ENCODE measurements at places on chromosomes 5 and 9.

GRCh38 chr5:172731680-172732074 is 39.3 kb downstream of the DUSP1 start:
- H3K4me3 ChIP-seq, result no peak overlapping the region
- no peak for DNase-seq
- peaks cover 28% of the 10 kb centered on the region for H3K27me3 ChIP-seq

GRCh38 chr5:42572313-42572712 is 149.1 kb downstream of the GHR start:
- H3K27me3 ChIP-seq, result no peaks in the 10 kb centered on the region
- no peak overlapping the region for H3K27ac ChIP-seq
- no peak for DNase-seq
- H3K4me3 ChIP-seq, result no peak overlapping the region
- H3K36me3 ChIP-seq, result no peaks in the 10 kb centered on the region

GRCh38 chr9:94079236-94079635 is 5.0 kb upstream of the PTPDC1 start:
- H3K36me3 ChIP-seq, result peaks cover 19% of the 10 kb centered on the region
- H3K27me3 ChIP-seq, result peaks cover 4% of the 10 kb centered on the region
- DNase-seq, result no peak
- peaks cover 21% of the 10 kb centered on the region for H3K4me1 ChIP-seq
- no peak overlapping the region for H3K27ac ChIP-seq

DNA sequence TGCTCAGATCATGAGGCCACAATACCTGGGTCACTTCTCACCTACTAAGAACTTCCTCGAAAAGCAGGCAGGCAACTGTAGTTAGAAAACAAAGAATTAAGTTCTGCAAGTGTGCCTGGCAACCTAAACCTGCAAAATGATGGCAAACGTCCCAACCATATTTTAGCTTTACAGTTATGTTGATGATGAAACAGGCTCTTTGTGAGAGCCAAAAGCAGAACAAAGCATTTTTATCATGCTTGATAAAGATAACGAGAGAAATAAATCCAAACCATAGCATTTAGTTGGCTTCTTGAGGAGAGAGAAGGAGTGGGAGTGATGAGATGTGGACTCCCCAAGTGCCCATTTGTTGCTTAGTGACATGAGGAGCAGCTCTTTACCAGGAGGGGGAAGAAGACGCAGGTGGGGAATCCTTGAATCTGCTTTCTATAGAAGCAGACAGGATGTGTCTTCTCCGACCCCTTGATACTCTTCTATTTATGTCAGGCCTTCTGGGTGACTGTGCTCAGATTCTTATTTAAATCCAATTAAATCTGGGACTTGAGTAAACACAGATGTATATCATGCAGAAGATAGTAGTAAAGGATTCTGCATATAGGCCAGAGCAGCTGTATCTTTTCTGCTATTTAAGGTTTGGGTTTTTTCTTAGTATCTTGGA is 221.2 kb downstream of the TMEM167A start:
- peaks cover 3% of the 10 kb centered on the region for H3K27me3 ChIP-seq
- H3K36me3 ChIP-seq, result no peaks in the 10 kb centered on the region
- no peak overlapping the region for H3K4me3 ChIP-seq

DNA sequence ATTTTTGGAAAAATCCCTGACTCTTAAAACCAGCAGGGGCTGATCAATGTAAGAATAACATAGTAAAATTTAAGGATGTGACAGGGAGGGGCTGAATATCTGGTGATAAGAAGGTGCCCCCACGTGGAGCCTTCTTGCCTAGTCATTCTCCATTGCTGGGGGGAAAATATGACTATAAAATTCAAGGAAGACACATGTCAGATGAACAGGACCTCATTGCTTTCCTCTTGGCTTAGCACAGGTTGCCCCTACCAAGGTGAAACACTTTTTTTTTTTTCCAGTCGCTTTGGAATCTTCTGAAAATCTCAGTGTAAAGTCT is 310.9 kb downstream of the EFNA5 start:
- H3K4me1 ChIP-seq, result peaks cover 17% of the 10 kb centered on the region
- H3K27me3 ChIP-seq, result no peaks in the 10 kb centered on the region
- no peak overlapping the region for H3K4me3 ChIP-seq
- H3K36me3 ChIP-seq, result no peaks in the 10 kb centered on the region
- no peak overlapping the region for H3K27ac ChIP-seq

GRCh38 chr5:150263801-150264621 is 25.6 kb downstream of the CAMK2A start:
- H3K36me3 ChIP-seq, result no peaks in the 10 kb centered on the region
- no peak for DNase-seq
- H3K27me3 ChIP-seq, result no peaks in the 10 kb centered on the region
- H3K4me3 ChIP-seq, result peak overlapping the region; percentile 0
- H3K27ac ChIP-seq, result peak overlapping the region; percentile 0
- peaks cover 44% of the 10 kb centered on the region for H3K4me1 ChIP-seq

DNA sequence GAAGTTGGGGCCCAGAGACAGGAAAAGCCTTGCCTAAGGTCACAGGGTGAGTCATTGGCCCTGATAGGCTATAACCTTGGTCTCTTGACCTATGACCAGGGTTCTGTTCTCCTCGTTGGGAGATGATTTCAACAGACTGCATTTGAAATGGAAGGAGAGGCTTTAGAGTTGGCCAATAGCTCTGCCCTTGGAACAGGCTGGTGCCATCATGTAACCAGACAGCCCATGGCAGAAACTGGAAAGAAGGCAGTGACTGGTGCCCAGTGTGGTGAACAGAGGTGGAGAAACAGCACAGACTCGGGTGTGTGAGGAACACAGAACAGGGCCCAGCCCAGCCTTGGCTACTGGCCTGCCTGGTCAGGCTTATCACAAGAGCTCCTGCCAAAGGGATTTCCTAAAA is 109.8 kb upstream of the SLC25A48 start:
- no peak overlapping the region for H3K27ac ChIP-seq
- H3K4me1 ChIP-seq, result peaks cover 7% of the 10 kb centered on the region
- no peak overlapping the region for H3K4me3 ChIP-seq
- peaks cover 4% of the 10 kb centered on the region for H3K27me3 ChIP-seq

DNA sequence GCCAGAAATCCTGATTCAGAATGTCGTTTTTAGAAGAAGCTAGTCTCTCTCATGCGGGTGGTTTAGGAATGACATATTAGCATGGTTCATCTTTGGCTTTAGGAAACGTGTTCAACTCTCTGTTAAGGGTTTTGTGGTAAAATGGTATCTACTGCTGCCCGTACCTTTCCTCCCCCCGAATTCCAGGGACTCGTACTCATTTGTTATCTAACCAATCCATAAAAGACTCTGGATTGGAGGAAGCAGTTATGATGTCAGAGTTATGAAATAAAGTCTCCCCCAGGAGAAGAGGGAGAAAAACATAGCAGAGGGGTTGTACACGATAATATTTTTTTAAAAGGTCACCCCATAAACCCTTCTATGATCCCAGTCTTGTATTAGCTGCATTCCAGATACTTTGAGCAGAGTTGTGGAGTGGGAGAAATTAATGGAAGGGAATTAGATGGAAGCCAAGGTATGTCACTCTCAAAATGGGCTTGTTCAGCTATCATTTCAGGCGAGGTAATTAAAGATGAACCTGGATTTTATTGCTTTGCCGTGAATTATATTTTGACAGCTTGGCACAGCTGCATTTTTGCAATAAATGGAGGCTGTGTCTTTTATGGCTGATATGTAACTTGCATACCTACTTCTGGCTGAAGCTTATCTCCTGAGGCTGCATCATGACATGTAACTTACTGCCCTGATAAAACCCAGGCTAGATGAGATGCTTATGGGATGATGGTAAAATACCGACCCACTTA is 31.3 kb downstream of the RAI14 start:
- H3K36me3 ChIP-seq, result peaks cover 36% of the 10 kb centered on the region
- no peak for DNase-seq
- H3K27ac ChIP-seq, result peak overlapping the region; percentile 85
- H3K27me3 ChIP-seq, result no peaks in the 10 kb centered on the region
- H3K4me3 ChIP-seq, result no peak overlapping the region

DNA sequence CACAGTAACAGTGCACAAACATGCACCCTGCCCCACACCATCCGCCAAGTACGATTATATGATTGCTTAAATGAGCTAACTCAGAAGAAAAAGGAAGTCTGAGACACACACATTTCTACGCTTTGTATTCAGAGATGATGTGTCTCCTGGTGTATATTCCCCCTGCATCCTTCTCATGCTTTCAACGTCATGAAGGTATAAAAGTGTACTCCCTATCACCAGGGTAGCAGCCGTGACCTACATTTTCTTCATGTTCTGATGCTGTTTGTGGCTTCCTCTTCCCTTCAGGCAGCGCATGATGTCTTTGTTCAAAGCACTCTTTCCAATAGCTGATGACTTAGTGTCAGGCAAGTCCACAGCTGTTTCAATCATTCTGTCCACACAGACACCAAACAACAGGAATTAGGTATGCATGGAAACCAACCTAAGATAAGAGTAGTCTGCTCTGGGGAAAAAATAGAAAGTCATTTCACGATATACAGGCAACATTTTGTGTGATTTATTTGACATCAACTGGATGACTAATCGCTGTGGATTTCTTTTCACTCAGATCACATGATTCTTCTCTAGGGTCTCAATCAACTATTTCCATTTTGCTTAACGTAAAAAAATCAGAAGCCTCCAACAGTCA is 269.4 kb upstream of the PTGER4 start:
- H3K27ac ChIP-seq, result no peak overlapping the region
- H3K27me3 ChIP-seq, result peaks cover under 1% of the 10 kb centered on the region
- no peaks in the 10 kb centered on the region for H3K36me3 ChIP-seq
- H3K4me1 ChIP-seq, result peaks cover 9% of the 10 kb centered on the region

- H3K27ac ChIP-seq, result no peak overlapping the region
- H3K36me3 ChIP-seq, result no peaks in the 10 kb centered on the region
- peaks cover 17% of the 10 kb centered on the region for H3K27me3 ChIP-seq
- H3K4me3 ChIP-seq, result no peak overlapping the region
Observed at GRCh38 chr5:123124126-123124858, 35.3 kb downstream of the PRDM6 start.

DNA sequence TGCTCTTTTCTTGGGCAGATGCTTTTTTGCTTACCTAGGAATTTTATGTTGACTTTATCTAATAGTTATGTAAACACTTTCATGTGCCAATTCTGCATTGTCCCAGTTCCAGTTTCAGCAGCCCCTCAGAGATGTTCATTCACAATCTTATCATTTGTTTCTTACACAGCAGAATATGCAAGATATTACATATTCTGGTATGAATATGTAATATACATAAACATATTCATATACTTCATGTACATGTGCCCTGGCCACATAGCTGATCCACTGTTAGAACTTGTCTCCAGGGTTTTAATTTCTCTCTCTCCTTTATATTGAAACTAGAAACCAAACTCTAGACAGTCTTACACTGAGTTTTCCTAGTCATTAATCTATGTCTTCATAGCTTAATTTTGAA is 90.2 kb upstream of the PARP8 start:
- DNase-seq, result no peak
- H3K27me3 ChIP-seq, result no peaks in the 10 kb centered on the region
- H3K4me1 ChIP-seq, result peaks cover 26% of the 10 kb centered on the region
- no peak overlapping the region for H3K4me3 ChIP-seq
- H3K36me3 ChIP-seq, result no peaks in the 10 kb centered on the region
- peak overlapping the region; percentile 55 for H3K27ac ChIP-seq

- no peaks in the 10 kb centered on the region for H3K27me3 ChIP-seq
- no peak overlapping the region for H3K4me3 ChIP-seq
- peaks cover 7% of the 10 kb centered on the region for H3K36me3 ChIP-seq
- peaks cover 35% of the 10 kb centered on the region for H3K4me1 ChIP-seq
- peak overlapping the region; percentile 85 for H3K27ac ChIP-seq
Observed at GRCh38 chr5:140399979-140400729, 1.5 kb upstream of the ANKHD1 start.

GRCh38 chr5:61623401-61624069 is 291.5 kb downstream of the ZSWIM6 start:
- no peaks in the 10 kb centered on the region for H3K36me3 ChIP-seq
- peaks cover 18% of the 10 kb centered on the region for H3K4me1 ChIP-seq
- DNase-seq, result no peak
- H3K4me3 ChIP-seq, result no peak overlapping the region

- H3K36me3 ChIP-seq, result peaks cover 49% of the 10 kb centered on the region
- no peak overlapping the region for H3K4me3 ChIP-seq
- no peak overlapping the region for H3K27ac ChIP-seq
- peaks cover 14% of the 10 kb centered on the region for H3K4me1 ChIP-seq
- H3K27me3 ChIP-seq, result no peaks in the 10 kb centered on the region
Observed at GRCh38 chr5:6644794-6645241, 11.6 kb downstream of the SRD5A1 start.

GRCh38 chr5:152813526-152813925 is 408.4 kb upstream of the NMUR2 start:
- H3K4me1 ChIP-seq, result peaks cover 4% of the 10 kb centered on the region
- peaks cover 4% of the 10 kb centered on the region for H3K36me3 ChIP-seq
- H3K4me3 ChIP-seq, result no peak overlapping the region
- no peak overlapping the region for H3K27ac ChIP-seq

DNA sequence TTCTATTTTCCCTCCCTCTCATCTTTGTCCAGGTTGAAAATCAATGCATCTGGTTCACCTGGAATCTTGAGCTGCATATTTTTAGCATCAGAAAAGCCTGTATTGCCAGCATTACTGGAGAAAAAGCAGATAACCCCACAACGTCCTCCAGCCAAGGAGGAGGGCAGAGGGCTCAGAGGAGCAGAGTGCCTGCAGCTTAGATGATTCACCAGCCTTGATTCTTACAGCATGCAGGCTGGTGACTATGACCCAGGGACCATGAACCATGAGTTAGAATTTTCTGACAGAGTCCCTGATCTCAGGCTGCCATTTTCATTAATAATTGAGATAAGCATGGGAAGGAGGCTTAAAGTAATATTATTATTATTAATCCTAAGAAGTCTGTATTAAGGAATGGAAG is 278.2 kb downstream of the BRINP1 start:
- DNase-seq, result no peak
- peaks cover 9% of the 10 kb centered on the region for H3K4me1 ChIP-seq

GRCh38 chr9:73284377-73284776 is 132.7 kb downstream of the ANXA1 start:
- no peak for DNase-seq
- H3K36me3 ChIP-seq, result no peaks in the 10 kb centered on the region
- no peaks in the 10 kb centered on the region for H3K27me3 ChIP-seq

- no peaks in the 10 kb centered on the region for H3K27me3 ChIP-seq
- no peak overlapping the region for H3K27ac ChIP-seq
- H3K4me1 ChIP-seq, result peaks cover 45% of the 10 kb centered on the region
- no peaks in the 10 kb centered on the region for H3K36me3 ChIP-seq
- H3K4me3 ChIP-seq, result no peak overlapping the region
Observed at GRCh38 chr5:158873104-158873503, 226.6 kb downstream of the EBF1 start.

DNA sequence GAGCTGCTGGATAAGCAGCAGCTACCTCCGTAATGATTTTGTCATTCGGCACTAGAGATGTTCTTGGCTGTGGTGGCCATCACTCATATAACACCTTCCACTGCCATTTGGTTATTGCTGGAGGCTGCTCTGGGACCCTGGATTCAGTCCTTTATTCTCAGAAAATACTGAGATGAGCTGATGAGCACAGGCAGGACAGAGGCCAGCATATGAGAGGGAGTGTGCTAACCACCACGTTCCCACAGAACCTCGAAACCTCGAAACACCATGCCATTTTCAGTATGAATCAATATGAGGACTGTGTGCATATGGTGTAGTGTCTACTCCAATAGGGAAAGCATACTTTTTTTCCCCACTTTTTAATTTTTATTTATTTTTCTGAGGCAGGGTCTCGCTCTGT is 56.6 kb downstream of the ADAM19 start:
- peaks cover 38% of the 10 kb centered on the region for H3K4me1 ChIP-seq
- H3K27ac ChIP-seq, result no peak overlapping the region
- H3K4me3 ChIP-seq, result no peak overlapping the region
- DNase-seq, result no peak
- no peaks in the 10 kb centered on the region for H3K36me3 ChIP-seq
